Type B pancreatic cell (in vitro differentiated cells): ENCODE measurements at places on chromosomes 2 and 18.
A peak's percentile ranks its signal among the peaks of the same experiment; 100 is the strongest.

DNA sequence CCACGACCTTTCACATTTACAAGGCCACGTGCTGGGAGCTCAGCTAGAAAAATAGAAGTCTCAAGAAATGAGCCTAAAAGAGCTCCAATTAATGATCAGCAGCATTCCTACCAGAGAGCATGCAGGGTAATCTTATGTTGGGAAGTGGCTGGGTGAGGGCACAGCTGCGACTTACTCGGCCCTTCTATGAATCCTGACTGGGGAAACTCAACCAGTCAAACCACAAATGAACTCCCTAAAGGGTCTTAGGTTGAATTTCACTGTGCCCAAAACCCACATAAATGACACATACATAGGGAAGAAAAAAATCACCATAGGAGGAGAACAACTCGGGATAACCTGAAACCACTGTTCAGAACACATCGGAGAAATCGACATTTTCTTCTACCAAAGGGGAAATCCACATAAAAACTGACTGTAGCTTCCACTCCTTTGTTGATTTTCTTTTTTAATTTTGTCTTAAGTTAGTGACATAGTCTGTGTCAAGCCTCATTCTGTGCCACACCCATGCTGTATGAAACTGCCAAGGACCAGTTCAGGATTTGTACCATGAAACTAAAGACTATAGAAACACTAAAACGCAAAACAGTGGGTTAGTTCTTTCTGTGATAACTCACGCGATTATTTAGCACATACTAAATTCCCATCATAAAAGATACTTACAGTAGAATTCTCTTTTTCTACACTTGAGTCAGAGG, 54.7 kb downstream of the UXS1 start:
- H3K27me3 ChIP-seq, result no peaks in the 10 kb centered on the region
- peaks cover 44% of the 10 kb centered on the region for H3K36me3 ChIP-seq
- H3K4me3 ChIP-seq, result no peak overlapping the region

- no peak for DNase-seq
- peaks cover 5% of the 10 kb centered on the region for H3K4me1 ChIP-seq
- no peaks in the 10 kb centered on the region for H3K36me3 ChIP-seq
- no peak overlapping the region for H3K27ac ChIP-seq
- H3K27me3 ChIP-seq, result peaks cover 13% of the 10 kb centered on the region
- H3K4me3 ChIP-seq, result no peak overlapping the region
Measured at GRCh38 chr2:134603966-134604365, 114.8 kb downstream of the TMEM163 start.

GRCh38 chr2:130749641-130750040, 5.7 kb upstream of the AMER3 start:
- H3K4me1 ChIP-seq, result no peaks in the 10 kb centered on the region
- H3K4me3 ChIP-seq, result no peak overlapping the region
- no peak overlapping the region for H3K27ac ChIP-seq
- H3K27me3 ChIP-seq, result peaks cover 33% of the 10 kb centered on the region

GRCh38 chr2:1726558-1726957, 17.8 kb downstream of the PXDN start:
- no peak overlapping the region for H3K27ac ChIP-seq
- H3K4me1 ChIP-seq, result peaks cover 46% of the 10 kb centered on the region
- H3K4me3 ChIP-seq, result no peak overlapping the region

GRCh38 chr2:157032017-157032416, 225.5 kb upstream of the GALNT5 start:
- no peaks in the 10 kb centered on the region for H3K4me1 ChIP-seq
- H3K4me3 ChIP-seq, result no peak overlapping the region
- no peak overlapping the region for H3K27ac ChIP-seq
- H3K27me3 ChIP-seq, result no peaks in the 10 kb centered on the region

GRCh38 chr2:222842491-222843174, 18.2 kb upstream of the ACSL3 start:
- DNase-seq, result no peak
- peak overlapping the region; percentile 22 for H3K27ac ChIP-seq
- peaks cover 13% of the 10 kb centered on the region for H3K4me1 ChIP-seq
- no peaks in the 10 kb centered on the region for H3K36me3 ChIP-seq
- peak overlapping the region; percentile 4 for H3K4me3 ChIP-seq

- H3K4me3 ChIP-seq, result no peak overlapping the region
- peaks cover 7% of the 10 kb centered on the region for H3K27me3 ChIP-seq
- no peak overlapping the region for H3K27ac ChIP-seq
Measured at GRCh38 chr2:176769021-176769420, 443.6 kb upstream of the HNRNPA3 start.

DNA sequence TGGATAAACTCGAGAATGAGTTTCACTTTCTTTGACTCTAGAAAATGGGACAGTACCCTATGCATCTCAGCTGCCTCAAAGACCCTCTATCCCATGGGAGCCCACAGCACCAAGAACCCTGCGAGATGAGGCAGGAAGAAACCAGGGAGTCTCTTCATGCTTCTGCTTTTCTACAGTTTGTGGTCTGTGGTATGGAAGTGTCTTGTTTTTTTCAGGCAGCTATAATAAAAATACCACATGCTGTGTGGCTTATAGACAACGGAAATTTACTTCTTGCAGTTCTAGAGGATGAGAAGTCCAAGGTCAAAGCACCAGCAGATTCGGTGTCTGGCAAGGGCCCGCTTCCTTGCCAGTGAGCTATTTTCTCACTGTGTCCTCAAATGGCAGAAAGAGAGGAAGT, 257.9 kb downstream of the SUCLG1 start:
- no peak for DNase-seq
- no peaks in the 10 kb centered on the region for H3K36me3 ChIP-seq
- peaks cover 3% of the 10 kb centered on the region for H3K27me3 ChIP-seq
- H3K4me1 ChIP-seq, result no peaks in the 10 kb centered on the region
- no peak overlapping the region for H3K27ac ChIP-seq

DNA sequence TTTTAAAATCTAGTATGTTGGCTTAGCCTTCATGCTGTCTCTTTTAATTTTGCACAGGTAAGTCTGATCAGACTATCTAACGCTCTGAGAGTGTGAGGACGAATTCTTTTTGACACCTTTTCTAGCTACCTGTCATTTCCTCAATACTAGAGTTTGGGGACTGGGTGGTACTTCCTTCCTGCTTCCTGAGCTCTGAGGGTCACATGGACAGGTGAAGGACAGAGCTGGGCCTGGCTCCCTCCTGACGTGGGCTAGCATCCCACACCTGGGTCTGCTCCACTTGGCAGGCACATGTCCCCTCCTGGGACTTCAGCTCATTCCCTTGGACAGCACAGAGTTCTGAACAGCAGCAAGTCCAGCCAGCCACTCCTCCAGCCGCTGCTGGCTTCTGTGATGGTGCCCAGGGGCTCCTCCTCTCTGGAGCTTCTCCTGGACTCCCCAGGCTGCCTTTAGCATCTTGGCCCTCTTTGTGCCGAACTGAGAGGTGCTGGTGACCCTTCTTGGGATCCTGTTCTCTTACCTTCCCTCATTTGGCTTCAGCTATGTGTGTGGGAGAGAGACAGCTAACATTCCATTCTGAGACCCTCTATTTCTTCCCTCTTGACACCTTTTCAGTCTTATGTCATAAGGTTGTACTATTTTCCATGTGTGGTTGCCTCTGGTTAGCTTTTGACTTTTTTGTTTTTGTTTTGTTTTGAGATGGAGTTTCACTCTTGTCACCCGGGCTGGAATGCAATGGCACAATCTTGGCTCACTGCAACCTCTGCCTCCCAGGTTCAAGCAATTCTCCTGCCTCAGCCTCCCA, 106.9 kb downstream of the B3GNT2 start:
- H3K27ac ChIP-seq, result no peak overlapping the region
- H3K27me3 ChIP-seq, result no peaks in the 10 kb centered on the region
- no peaks in the 10 kb centered on the region for H3K36me3 ChIP-seq
- H3K4me1 ChIP-seq, result peaks cover 39% of the 10 kb centered on the region
- no peak overlapping the region for H3K4me3 ChIP-seq

GRCh38 chr2:28488858-28489575, 6.8 kb upstream of the PLB1 start:
- no peak for DNase-seq
- peaks cover 24% of the 10 kb centered on the region for H3K27me3 ChIP-seq
- H3K4me1 ChIP-seq, result no peaks in the 10 kb centered on the region

DNA sequence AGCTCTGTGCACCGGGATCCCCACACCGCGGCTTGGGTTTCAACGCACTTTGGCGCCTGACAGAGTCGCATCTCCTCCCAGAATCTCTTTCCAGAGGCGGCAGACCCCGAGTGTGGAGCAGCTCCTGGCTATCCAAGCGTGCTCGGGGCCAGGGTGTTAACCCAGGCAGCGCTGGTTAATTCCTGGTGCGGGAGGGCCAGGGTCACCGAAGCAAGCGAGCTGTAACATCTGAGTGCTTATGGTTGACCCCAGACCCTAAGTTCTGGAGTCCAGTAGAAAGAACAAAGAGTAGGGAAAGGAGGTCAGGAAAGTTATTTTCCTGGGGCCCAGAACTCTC, 566 bp upstream of the OSR1 start:
- DNase-seq, result no peak
- peaks cover 18% of the 10 kb centered on the region for H3K36me3 ChIP-seq
- H3K27ac ChIP-seq, result no peak overlapping the region
- H3K27me3 ChIP-seq, result peaks cover 94% of the 10 kb centered on the region
- H3K4me3 ChIP-seq, result peak overlapping the region; percentile 81

DNA sequence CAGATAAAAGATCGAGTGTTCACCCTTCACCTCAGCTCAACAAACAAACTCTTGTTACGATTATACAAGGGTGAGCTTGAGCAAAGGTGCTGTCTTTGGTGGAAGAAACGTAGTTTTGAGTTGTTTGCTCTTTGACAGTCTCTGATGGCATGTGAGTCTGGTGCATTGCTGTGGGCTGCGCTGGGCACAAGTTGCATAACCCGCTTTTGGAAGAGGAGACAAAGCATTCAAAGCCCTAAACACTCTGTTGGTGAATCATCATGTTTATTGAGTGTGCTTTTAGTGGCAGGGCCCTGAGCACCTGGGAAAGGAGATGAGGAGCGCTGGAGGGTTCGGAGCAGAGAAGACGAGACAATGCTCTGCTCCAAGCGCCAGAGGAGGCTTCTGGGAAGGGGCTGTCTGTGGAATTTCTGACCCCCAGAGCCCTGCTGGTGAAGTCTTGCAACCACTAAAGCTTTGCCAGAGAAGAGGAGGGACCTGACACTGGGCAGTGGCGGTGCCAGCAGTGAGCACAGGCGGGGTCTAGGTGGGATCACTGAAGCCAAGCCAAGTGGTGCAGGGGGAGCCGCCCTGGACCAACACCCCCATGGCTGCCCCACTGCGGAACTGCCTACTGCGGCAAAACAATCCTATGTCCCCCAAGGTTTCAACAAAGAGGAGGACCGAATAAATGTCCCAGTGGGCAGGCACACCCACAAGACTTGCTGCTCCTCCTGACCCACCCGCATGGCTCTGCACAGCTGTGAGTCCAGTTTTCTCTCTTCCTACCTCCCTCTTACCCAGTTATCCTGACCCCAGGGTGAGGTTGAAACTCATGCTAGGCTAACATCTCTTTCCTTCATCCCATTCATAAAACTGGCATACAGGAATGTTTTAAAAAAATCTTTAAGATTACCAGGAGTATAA, 64.0 kb downstream of the TNFRSF11A start:
- H3K27me3 ChIP-seq, result peaks cover 6% of the 10 kb centered on the region
- H3K4me1 ChIP-seq, result no peaks in the 10 kb centered on the region
- DNase-seq, result no peak

DNA sequence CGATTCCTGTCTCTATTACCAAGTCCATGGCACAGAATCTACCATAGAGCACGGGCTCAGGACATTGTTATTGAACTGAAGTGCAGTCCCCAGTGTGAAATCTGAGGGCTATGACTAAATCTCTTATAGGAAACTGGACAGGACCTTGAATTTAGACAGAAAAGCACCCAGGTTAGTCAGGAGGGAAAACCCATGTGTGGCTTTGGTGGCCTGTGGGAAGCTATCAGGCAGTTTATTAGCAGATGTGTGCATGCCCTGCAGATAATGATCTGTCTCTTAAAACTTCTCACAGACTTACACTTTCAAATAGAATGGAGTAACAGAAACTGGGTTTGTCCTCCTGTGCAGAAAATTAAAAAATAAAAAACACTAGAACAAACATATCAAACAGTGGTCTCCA, 610.0 kb upstream of the RAB6C start:
- H3K4me1 ChIP-seq, result peaks cover 6% of the 10 kb centered on the region
- DNase-seq, result no peak
- H3K36me3 ChIP-seq, result no peaks in the 10 kb centered on the region
- peaks cover 5% of the 10 kb centered on the region for H3K27me3 ChIP-seq
- no peak overlapping the region for H3K27ac ChIP-seq
- no peak overlapping the region for H3K4me3 ChIP-seq

DNA sequence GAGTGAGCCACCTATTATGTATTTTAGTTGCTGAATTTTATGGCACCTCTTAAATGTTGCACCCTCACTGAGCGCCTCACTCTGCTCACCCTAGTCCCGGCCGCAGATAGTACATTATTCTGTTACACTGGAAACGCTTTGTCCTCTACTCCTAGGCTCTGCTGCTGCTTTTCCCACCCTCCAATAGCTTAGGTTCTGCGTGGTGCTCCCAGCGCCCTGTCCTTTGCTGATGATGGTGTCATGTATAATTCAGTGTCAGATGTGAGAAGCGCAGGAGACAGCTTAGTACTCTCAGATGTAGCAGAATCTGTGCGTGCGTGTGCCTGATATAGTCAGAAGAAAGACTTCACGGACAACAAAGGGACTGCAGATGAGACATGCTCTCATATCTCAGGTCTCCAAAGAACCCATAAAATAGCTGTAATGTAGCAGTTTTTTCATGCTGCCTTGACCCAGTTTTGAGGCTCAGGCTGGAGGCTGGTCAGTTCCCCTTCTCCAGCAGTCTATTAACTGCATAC, 1.4 kb upstream of the REEP1 start:
- peaks cover 12% of the 10 kb centered on the region for H3K4me1 ChIP-seq
- peaks cover 69% of the 10 kb centered on the region for H3K27me3 ChIP-seq
- peak; percentile 22 for DNase-seq
- no peaks in the 10 kb centered on the region for H3K36me3 ChIP-seq

GRCh38 chr2:122366427-122366826, 611.0 kb downstream of the TSN start:
- no peak overlapping the region for H3K4me3 ChIP-seq
- no peaks in the 10 kb centered on the region for H3K27me3 ChIP-seq
- H3K4me1 ChIP-seq, result no peaks in the 10 kb centered on the region
- no peaks in the 10 kb centered on the region for H3K36me3 ChIP-seq

DNA sequence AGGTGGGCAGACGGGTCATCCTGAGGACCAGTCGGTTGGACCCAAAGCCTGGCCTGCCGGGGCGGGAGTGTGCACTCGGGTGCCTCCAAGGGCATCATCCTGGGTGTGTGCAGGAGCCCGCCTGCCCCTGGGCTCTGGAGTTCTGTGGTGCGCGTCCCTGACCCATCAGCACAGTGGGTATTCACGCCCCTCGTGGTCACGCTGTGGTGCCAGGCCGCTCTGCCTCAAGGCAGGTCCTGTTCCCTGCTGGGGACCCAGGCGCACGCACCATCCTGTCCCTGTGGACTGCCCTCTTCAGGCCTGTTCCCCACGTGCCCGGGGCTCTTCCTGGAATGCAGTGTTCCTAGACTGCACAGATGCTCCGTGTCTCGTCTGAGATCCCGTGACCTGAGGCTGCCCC, 14.3 kb upstream of the D2HGDH start:
- H3K36me3 ChIP-seq, result peaks cover 40% of the 10 kb centered on the region
- no peak overlapping the region for H3K27ac ChIP-seq
- no peak overlapping the region for H3K4me3 ChIP-seq
- DNase-seq, result no peak
- H3K27me3 ChIP-seq, result no peaks in the 10 kb centered on the region
- no peaks in the 10 kb centered on the region for H3K4me1 ChIP-seq

GRCh38 chr2:84197901-84198300, 261.2 kb downstream of the SUCLG1 start:
- H3K27me3 ChIP-seq, result peaks cover 3% of the 10 kb centered on the region
- no peak overlapping the region for H3K4me3 ChIP-seq
- H3K36me3 ChIP-seq, result no peaks in the 10 kb centered on the region
- H3K4me1 ChIP-seq, result peaks cover 4% of the 10 kb centered on the region
- DNase-seq, result no peak
